Right cardiac atrium (tissue), 5 donors: ENCODE measurements at places on chromosomes 11 and 22. TPM values are rescaled to one million over a fixed set of nuclear protein-coding genes. Genes with fewer than 3 reads are reported as not detected.
A peak's percentile ranks its signal among the peaks of the same experiment; 100 is the strongest.

PGA5 gene
- polyA plus RNA-seq: 3.6 TPM

OLFML1 gene
- polyA plus RNA-seq: 6.9 TPM

SYT13 gene
- 12.8 TPM for polyA plus RNA-seq

SWAP70 gene
- 10.4 TPM for polyA plus RNA-seq

DGAT2 gene
- polyA plus RNA-seq: 23.4 TPM

OR52E4 gene
- not detected for polyA plus RNA-seq

SCN4B gene
- 9.0 TPM for polyA plus RNA-seq

TBC1D10A gene
- polyA plus RNA-seq: 5.4 TPM

SCT gene
- polyA plus RNA-seq: not detected

DKK3 gene
- 2,307 TPM for polyA plus RNA-seq

OR6T1 gene
- not detected for polyA plus RNA-seq

DNAJB7 gene
- not detected for polyA plus RNA-seq

OR2D2 gene
- polyA plus RNA-seq: not detected

MMP8 gene
- 0.02 TPM for polyA plus RNA-seq

MAJIN gene
- not detected for polyA plus RNA-seq

PANX3 gene
- not detected for polyA plus RNA-seq

DNA sequence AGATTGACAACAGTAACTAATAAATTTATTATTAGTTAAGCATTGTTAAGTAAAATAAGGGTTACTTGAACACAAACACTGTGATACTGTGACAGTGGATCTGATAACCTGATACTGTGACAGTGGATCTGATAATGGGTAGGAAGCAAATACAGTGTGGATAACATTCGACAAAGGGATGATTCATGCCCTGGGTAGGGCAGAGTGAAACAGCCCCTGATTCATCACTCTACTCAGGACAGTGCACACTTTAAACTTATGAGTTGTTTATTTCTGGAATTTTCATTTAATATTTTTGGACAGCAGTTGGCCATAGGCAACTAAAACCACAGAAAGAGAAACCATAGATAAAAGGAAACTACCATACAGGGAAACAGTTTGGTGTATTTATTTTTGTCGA lies 60.8 kb upstream of the CTSC start:
- DNase-seq: no peak

DNA sequence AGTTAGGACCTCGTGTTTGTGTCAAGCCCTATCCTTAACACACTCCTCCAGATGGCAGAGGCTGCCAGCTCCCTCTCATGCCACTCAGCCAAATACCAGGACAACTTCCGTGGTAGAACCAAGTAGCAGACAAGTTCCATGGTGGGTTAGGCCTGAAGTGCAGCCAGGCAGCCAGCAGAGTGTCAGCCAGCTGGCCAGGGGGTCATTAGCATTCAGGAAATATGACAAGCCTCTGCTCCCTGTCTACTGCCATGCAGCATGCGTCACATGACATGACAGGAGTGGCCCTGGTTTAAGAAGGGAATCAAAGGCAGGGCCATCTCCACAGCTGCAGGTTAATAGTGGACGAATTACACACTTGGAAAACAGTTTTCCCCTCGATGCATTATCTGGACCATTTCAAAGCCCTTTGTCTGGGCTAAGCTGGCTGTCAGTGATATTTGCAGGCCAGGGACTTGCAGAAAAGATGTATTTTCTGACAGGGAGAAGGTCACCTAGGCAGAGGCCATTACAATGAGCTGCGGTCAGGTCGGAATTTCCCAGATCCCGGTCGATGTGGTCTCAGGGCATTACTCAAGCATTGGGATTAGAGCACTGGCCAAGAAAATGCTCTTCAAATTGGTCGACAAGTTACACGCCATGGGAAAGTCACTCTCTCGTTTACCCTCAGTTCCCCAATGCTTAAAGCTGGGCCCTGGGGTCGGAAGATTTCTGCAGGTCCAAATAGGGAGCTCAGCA lies 461.7 kb upstream of the CADM1 start:
- no peak for DNase-seq

DNA sequence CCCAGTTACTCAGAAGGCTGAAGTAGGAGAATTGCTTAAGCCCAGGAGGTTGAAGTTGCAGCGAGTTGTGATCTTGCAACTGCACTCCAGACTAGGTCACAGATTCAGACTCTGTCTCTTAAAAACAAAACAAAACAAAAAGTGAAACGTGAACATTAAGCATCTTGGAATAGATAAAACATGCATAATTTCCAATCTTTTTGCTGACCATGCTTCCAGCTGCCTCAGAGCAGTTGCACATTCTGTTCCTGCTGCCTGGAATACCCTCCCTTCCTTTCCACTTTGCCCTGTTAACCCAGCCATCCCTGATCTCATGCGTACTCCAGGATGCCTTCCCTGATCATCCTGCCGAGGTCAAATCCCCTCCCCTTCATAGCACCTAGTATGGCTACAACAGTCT lies 718 bp upstream of the CCDC88B start:
- DNase-seq: no peak

GRCh38 chr11:77259641-77260040 lies 41.8 kb downstream of the GDPD4 start:
- DNase-seq: no peak

DNA sequence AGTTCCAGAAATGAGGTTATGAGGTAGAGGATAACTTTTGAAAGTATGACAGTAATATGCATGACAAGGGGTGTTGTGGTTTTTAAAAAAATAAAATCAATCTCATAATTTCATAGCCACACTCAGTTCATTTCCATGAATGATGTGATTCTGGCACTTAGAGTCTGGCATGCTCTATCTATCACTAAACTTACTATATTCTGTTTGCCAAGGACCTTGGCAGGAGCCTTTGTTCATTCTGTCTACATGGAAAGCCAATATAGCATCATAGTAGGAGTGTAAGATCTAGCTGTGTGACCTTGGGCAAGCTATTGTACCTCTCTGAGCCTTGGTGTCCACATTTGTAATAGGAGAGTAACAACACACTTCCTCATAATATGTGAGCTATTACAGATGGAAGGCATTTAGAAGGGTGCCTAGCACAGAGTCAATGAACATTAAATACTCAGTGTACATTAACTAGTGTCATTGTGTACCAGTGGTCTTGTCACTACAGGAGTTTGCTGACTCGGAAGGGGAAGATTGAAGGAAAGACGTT lies 507.6 kb downstream of the SOX6 start:
- DNase-seq: no peak

- peak; percentile 91 for DNase-seq
These were observed 4.5 kb downstream of the MYEOV start for GRCh38 chr11:69298267-69299022.

DNA sequence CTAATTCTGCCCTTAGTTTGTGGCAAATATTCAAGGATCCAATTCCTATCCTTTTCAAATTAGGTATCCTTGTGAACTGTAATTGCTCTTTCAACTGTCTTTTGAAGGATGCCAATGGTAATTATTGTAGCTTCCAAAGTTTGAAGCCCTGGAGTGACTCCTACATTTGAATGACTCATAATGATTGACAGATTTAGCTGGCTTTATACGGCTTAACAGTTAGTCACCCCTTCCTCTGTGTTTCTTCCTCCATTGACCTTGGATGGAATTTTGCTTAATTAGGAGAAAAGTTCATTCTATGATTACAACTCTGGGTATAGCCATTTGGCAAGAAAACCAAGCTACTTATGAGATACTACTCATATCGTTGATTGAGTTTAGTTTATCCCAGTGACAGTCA lies 639.3 kb upstream of the KIRREL3 start:
- no peak for DNase-seq

DNA sequence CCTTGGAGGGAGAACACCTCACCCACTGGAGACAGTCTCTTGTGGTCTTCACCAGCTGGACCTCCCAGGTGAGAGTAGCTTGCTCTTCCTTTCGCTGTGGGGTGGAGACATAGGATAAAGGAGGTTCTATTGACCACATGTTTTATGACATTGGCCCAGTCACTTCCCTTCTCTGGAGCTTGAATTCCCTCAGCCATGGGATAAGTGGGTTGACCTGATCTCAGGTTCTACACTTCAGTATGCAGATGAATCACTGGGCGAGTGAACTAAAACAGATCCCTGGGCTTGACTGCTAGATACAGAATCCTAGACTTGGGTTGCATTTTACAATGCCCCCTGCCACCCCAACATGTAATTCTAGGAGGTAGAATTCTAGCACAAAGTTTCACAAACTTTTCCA lies 54.8 kb upstream of the PRSS23 start:
- DNase-seq: no peak

GRCh38 chr11:66493130-66493529 lies 12.9 kb downstream of the DPP3 start:
- DNase-seq: no peak

- DNase-seq: no peak
These were observed 24.1 kb downstream of the GRAMD1B start for GRCh38 chr11:123454060-123454651.

- no peak for DNase-seq
These were observed 82.3 kb downstream of the JRKL start for GRCh38 chr11:96472085-96472484.

DNA sequence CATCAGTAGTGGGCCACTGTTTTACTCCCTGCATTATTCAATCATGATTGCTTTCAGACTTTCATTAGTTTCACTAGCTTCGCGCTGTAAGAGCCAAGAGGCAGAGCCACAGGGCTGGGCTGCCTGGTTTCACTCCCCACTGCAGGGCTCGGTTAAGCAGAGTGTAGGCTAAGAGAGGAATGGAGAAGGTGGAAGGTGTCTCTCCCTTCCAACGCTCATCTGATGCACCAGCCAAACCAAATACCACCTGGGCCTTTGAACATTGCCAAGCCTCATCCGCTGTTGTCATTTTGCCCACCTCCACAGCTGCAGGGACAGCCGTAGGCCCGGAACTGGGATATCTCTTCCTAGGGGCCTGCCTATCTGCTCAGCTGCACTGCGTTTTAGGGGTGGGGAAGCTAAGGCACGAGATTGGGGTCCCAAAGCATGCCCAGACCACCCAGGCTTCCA lies 480 bp upstream of the SMARCB1 start:
- DNase-seq: no peak

- no peak for DNase-seq
These were observed 6.4 kb upstream of the SAA2 start for GRCh38 chr11:18254781-18255361.

- DNase-seq: no peak
These were observed 64.3 kb downstream of the NAT10 start for GRCh38 chr11:34169686-34170085.

DNA sequence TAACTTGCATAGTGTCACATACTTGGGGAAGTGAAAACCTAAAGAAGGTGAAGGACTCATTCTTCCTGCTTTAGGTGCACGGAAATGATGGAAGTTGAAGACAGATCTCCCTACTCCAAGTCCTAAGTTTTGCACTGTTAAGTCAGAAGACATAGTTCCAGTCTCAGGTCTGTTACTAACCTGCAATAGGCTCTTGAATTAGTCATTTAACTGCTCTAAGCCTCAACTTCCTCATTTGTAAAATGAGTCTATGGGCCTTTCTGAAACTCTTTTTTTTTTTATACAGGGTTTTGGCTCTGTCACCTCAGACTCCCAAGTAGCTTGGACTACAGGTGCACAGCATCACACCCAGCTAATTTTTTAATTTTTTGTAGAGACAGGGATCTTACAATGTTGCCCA lies 30.8 kb upstream of the POU2AF1 start:
- DNase-seq: no peak

DNA sequence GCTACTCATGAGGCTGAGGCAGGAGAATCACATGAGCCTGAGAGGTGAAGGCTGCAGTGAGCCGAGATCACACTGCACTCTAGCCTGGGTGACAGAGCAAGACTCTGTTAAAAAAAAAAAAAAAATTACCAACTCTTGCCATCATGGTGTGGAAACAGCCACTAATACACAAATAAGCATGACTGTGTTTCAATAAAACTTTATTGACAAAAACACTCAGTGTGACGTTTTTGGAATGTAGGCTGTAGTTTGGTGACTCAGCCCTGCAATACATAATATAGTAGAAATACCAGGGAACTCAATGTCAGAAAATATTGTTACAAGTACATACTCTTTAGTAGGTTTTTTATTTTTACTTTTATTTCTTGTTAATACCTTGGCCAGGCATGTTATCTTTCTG lies 207.1 kb downstream of the CASP12 start:
- DNase-seq: no peak

GRCh38 chr11:72655014-72655413 lies 19.2 kb downstream of the PDE2A start:
- DNase-seq: no peak

- DNase-seq: no peak
These were observed 109.5 kb downstream of the TENM4 start for GRCh38 chr11:79331203-79331901.

DNA sequence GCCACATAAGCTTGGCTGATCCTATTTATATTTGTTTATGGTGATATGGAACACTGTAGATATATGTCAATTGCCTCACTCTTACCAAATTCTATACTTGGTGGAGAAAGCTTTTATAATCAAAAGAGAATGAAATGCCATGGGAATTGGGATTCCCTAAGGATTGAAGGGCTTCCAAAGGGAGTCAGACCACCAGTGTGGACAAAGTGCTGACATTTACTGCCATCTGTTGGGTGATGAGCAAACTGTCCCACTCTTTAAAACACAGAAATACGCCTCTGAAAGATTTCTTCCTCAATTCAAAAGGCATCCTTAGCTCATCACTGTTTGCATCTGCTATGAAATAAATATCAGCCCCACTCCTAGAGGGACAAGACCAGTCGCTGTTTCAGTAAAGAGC lies 7.1 kb downstream of the SLC1A2 start:
- DNase-seq: no peak

DNA sequence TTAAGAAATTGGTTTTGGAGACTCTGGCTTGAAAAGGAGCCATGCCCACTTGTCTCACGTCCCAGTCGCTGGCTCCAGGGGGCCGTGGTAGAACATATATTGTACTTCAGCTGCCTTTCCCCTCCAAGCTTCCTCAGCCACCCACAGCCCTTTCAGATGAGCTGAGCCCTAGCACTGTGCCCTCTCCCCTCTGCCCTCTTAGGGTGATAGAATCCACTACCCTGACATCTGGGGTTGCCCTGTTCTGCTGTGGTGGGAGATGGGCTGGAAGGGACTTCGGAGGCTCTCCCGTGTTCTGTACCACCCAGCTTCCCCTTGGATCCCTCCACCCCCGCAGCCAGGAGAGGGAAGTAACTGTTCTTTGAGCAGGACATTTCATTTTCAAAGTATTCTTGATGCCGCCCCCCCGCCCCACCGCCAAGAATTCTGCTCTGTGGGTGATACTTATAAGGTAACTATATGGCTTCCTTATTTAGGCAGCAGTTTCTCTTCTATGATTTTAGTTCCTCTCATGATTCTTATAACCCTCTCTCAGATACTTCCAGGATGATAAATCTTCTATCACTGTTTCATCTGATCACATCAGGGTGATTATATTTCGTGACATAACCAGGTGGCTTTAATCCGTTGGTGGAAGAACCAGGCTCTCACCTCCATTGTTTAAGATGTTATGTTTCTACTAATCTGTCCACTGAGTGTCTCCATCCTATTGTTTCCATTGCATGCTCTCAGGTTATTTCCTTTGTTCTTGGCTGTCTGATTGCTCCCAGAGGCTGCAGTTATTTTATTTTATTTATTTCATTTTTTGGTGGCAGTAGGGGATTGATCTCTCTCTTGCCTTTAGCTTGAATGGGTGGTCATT lies 24.1 kb downstream of the ZBTB16 start:
- no peak for DNase-seq

DNA sequence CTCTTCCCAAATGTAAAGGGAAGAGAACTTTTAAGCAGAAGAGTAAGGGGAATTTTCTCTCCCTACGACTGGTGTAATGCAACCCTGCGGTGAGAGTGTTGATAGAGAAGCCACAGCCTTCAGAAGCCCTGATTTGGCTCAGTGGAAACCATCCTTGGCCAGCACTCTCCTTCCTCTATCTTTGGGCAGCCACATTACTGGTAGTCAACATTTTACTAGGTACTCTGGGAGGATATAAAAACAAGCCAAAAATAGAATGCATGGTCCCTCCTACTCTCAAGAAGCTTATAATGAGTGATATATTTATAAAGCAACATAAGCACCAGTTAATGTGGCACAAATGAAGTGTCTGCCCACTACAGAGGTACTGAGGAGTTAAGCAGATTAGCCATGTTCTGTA lies 201.8 kb upstream of the NCAM1 start:
- DNase-seq: no peak
